ENCODE measurements at places on chromosomes 2 and 18. TPM values are rescaled to one million over a fixed set of nuclear protein-coding genes. Genes with fewer than 3 reads are reported as not detected.

Gene ANKRD44
- total RNA-seq: 40.6 TPM

Gene KCNJ13
- total RNA-seq: 3.0 TPM

Gene GPR45
- total RNA-seq: not detected

GRCh38 chr2:212906620-212907019 is 244.8 kb downstream of the IKZF2 start:
- no peak for DNase-seq

DNA sequence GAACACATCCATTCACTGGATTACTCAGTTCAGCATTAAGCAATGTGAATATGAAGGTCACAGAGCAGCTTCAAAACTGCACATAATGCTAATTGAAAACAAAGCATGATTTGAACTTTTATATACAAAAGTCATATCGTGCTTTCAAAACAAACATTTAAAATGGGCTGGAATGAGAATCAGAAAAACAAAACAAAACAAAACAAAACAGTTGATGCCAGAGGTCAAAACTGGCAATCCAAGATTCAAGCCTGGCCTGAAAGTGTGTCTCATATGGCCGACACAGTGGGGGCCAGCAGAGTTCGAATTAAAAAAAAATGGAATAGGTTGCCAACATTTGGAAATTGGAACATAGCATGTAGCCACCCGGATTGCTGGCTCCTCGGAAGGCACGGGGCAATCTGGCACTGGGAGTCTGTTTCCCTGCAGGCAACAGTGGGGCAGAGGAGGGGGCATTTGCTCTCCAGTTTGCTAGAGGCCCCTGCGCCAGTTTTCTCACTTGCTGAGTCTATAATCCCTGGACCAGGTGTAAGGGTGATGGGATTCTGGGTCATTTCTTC is 294.4 kb downstream of the ZNF521 start:
- DNase-seq: no peak

GRCh38 chr2:157839822-157840221 is 36.3 kb downstream of the ACVR1 start:
- DNase-seq: no peak

DNA sequence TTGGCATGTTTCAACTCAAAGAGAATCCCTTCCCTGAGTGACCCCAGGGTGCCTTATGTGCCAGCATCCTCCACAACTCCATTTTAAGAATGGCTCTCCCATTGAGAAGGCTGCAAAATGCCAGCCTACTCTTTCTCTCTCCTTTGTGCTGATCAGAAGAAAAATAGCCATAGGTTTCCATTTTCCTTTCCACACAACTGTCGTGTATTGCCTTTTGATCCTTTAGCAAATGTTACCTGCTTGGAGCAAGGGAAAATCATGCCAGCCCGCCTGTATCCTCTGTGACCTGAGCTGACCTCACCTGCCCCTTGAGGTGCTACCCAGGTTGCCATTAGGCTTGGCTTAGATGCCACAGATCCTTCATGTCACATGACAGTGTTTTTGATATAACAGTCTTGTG is 38.8 kb downstream of the DPYSL5 start:
- no peak for DNase-seq

DNA sequence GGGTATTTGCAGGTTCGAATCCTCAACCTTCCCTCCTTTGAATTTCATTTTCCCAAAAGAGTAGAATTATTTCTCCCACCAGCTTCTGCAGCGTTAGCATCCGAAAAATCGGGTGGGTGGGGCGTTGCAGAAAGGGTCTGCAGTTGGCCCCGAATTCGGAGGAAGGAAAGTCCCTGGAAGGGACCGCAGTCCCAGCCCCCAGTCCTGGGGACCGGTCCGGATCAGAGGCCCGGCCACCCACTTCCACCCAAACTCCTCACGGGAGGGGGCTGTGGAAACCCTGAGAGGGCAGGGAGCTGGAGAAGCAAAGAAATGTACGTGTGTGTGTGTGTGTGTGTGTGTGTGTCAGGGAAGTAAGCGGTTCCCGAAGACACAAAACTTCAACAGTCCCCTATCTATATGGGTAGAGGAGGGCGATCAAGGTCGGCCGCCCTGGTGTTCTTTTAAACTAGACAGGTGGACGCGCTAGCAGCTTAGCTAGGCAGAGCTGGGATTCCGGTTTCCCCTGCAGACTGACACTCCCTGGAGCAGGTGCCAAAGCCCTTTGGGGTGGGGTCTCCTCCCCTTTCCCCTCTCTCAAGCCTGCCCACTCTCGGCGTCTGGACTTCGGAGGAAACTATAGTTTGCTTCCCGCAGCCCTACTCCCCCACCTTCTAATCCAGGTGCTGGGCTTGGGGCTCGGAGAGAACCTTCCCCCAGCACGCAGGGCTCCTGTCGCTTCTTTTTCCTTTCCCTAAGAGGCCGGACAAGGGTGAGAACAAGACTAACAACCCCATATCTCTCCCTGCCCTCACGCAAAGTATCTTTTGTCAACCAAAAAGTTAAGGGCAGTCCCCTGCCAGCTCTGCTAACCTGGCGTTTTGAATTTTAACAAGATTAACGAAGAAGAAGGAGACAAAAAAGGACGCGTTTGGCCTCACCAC is 4.8 kb upstream of the ONECUT2 start:
- DNase-seq: no peak

GRCh38 chr18:78900938-78901909 is 78.4 kb upstream of the SALL3 start:
- DNase-seq: no peak
